H1 (cell line): ENCODE measurements at places on chromosomes 3 and 15.

DNA sequence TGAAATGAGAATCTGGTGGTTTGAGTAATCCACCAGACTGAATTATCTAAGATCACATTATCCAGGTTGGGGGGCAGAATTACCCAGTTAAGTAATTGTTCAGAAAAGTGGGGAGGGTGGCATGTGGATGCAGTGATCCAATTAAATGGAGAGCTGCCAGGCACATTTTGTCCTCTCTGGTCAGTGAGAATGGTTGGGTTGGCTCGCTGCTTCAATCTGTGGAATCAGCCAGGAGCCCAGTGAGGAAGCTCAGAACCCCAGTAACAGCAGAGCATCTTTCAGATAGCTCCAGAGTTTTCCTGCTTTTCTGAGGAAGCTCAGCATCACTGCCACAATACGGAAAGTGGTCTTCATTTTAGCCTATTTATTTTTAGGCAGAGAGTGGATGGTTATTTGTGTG, 6.4 kb upstream of the EXOG start:
- no peak for DNase-seq

DNA sequence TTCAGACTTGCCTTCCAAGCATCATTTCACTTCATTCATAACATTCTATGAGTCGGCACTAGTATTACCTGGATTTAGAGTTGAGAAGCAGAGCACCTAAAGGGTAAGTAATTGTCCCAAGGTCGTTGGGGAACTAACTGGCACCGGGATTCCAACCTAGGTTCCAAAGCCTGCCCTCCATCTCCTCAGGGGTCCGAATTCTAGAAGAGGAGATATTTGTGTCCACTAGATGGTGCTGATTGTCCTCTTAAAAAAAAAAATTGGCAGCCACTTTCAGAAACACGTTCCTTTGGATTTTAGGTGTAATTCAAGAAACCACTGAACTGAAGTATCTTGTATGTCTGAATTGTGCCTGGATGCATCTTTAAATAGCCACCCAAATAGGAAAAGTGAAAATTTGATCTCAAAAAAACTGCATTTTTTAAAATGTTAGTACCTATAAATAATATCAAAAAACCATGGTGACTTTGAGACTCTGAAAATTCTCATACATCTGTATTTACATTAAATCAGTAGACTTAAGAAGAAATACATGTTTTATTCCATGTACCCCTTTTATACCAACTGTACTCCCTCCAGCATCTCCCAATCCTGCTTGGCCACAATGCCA, 3.9 kb upstream of the FSIP1 start:
- DNase-seq: no peak

- peak; percentile 33 for DNase-seq
Observed at GRCh38 chr3:39097716-39098472, 9.5 kb downstream of the GORASP1 start.

DNA sequence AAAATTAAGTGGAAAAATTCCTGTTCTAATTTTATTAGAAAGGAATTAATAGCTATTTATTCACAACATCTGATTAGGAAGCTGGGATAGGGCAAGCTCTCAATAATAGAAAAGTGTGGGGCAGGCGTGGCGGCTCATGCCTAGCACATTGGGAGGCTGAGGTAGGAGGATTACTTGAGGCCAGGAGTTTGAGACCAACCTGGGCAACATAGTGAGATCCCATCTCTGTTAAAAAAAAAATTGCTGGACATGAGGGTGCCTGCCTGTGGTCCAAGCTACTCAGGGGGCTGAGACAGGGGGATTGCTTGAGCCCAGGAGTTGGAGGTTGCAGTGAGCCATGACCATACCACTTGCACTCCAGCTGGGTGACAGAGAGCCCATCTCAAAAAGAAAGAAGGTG, 119.6 kb downstream of the TCF12 start:
- no peak for DNase-seq

DNA sequence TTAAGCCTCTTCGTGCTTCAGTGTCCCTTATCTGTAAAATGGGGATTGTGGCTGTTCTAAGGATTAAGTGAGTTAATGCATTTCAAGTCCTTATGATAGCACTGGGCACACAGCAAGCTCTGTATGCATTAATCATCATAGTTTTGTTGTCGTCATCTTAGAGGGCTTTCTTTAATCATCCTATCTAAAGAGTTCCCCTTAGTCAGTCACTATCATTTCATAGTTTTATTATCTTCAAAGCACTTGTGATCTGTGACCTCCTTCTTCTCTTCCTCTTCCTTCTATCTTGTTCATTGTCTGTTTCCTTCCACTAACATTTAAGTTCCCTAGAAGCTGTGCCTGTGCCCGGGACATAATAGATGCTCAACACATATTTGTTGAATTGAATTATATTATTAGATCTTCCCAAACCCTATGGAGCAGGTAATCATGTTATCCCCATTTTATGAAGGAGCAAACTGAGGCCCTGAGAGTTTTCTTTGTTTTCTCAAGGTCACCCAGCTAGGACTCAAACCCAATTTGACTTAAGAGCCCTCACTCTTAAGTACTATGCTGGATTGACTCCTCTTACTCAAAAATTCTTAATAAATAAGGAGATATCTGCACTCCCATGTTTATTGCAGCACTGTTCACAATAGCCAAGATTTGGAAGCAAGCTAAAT, 24.1 kb downstream of the DUOX2 start:
- DNase-seq: no peak

DNA sequence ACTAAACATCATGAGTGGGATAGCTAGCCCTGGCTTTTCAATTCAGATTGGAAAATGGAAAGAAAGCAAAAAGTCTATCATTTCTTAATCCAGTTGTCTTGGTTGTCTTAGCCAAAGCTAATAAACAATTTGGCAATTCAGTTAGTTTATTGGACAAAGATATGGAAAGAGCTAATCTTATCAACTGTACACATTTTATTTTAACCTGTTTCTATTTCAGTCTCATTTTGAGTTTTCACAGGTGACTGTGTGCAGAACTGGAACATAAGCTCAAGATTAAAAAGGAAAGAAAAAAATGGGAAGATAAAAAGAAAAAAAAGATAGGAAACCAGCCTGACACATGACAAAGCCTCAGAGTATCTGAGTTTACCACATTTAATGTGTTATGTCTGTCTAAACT, 642.6 kb downstream of the SQOR start:
- DNase-seq: no peak

DNA sequence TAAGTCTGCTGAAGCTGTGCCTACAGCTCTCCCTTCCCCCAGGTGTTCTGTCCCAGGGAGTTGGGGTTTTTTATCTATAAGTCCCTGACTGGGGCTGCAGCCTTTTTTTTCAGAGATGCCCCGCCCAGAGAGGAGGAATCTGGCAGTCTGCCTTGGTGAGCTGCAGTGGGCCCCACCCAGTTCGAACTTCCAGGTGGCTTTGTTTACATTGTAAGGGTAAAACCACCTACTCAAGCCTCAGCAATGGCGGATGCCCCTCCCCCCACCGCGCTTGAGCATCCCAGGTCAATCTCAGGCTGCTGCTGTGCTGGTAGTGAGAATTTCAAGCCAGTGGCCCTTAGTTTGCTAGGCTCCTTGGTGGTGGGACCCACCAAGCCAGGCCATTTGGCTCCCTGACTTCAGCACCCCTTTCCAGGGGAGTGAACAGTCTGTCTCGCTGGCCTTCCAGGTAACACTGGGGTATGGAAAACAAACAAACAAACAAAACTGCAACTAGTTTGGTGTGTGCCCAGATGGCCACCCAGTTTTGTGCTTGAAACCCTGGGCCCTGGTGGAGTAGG, 189.4 kb downstream of the MFSD1 start:
- peak; percentile 49 for DNase-seq

- DNase-seq: no peak
Observed at GRCh38 chr3:116148881-116149851, 296.1 kb downstream of the LSAMP start.

GRCh38 chr3:161072211-161072621, 32.9 kb downstream of the B3GALNT1 start:
- DNase-seq: no peak

GRCh38 chr15:50633653-50634052, 52.9 kb downstream of the TRPM7 start:
- no peak for DNase-seq

DNA sequence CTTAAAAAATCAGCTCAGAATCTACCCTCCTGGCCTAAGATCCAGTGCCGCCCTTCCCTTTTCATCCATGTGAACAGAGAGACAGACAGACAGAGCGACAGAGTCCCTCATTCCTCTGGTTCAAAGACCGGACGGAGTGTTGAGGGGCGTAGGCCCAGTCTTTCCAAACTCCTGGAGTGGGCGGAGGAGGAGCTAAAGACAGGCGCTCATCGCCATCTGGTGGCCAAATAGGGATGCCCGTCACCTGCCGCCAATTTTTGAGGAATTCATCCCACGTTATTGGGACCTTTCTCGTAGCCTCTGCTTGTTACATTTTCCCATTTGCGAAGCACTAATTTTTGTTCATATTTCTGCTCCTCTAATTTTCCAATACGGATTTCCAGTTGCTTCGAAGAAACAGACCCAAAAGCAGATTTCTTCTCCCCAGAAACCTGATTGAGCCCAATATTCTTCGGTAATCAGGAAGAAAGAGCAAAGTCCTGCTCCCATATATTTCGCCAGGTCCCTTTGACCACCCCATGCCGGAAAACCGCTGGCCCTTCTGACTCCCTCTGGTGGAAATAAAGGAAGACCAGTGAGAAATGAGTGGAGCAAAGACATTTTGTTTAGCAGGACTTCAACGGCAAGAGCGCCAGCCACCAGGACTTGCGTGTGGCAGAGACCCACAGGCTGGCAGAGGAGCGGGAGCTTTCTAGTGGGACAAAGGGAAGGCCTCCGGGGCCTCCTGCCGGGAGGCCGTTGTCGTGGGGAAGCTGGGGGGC, 88.0 kb downstream of the LRRK1 start:
- DNase-seq: peak; percentile 88

DNA sequence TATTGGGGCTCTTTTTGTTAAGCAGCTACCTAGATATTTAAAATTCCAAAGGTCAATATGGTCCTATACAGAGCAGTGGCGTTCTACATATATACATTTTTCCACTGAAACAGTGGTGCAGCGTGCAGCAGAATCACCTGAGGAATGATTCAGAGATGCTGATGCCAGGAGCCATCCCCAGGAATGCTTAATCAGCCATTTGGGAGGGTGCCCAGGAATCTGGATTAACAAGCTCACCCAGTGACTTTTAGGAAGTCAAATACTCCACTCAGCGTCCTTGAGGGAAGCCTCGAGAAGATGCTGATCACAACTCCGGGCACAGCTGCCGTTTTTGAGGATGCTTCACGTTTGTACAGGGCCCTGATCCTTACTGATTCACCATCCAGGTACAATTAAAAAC, 82.6 kb upstream of the ARHGEF3 start:
- no peak for DNase-seq

DNA sequence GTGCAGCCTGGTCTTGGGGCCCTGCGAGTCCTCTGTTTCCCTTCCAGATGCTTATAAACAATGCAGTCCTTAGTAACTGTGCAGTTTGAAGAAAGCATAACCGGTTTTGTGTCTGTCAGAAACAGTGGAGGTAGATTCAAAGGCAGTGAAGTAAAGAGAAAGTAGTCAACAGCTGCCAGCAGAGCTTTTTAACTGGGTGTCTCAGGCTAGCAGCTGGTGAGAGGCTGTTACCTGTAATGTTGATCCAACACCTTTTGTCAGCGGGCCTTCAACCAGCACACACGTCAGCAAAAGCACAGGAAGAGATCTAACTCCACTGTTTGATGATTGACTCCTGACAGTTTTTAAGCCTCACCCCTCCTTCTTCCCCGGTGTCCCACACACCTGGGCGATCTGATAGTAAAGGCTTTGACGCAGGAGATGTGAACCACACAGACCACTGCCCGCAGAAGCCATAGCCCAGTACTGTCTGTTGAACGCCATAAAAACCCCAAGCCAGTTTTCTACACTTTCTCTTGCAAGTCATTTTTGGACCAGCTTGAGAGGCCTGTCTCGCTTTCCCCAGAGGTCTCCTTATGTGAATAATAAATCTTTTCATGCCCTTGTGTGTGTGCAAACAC, 178.0 kb downstream of the FMN1 start:
- no peak for DNase-seq

- no peak for DNase-seq
Observed at GRCh38 chr3:49901366-49902339, 2.0 kb downstream of the MST1R start.

GRCh38 chr3:157086060-157086750, 73.7 kb downstream of the CCNL1 start:
- DNase-seq: no peak

- DNase-seq: no peak
Observed at GRCh38 chr3:120281261-120281660, 3.8 kb downstream of the GPR156 start.

DNA sequence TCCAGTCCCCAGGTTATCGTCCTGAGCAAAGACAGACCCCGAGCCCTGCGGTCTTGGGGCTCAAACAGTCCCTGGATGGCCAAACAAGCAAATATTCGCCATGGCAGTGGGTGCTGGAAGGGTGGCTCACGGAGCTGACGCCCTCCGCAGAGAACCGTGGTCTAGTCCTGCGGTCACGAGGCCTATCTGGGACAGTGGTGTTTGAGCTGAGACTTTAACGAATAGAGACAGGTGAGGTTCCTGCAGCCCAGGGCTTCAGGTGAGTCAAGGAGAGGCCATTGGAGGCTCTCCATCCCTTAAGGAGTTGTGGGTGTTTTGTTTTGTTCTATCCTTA, 399 bp upstream of the SUCLG2 start:
- no peak for DNase-seq

DNA sequence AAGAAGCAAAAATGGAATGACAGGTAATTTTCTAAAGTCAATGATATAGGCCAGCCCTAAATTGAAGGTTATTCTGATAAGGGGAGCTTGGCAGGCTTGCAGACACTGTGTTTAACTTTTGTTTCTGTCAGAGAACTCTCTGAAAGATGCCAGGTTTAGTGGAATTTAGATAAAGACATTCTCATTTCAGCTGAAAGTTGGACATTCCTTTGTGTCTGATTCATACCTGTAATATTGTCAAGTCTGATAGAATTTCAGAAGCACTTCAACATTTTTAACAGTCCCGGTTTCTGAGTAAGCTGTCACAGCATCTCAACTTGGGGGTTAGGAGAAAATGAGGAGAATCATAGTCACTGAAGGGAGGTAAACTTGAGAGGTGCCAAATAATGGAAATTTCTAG, 84.0 kb downstream of the DIPK2A start:
- no peak for DNase-seq

DNA sequence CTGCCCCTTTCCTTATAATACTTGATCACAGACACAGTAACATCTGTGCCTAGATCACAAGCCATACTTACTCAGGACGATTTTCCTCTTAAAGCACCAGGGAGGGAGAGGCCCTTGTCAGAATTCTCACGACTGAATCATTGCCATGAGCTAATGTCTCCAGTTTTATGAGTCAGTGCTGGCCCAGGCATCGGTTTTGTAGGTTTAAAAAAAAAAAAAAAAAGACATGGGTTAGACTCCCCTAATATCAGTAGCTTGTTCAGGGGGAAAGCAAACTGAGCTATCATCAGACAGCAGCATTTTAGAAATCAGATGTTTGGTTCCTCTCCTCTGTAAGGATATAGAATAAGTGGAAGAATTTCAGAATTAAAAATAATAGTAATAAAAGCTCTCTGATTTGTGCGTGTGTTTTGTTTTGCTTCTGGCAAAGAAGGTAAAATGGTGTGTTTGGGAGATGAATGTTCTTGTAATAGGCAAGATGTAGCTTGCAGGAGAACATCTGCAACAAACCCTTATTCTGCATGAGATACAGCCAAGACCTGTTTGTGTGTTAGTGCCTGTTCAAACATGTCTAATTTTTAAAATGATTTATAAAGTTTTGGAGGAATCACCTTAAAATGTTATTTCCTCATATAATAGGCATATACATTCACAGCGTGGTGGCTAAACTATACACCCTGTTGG, 193.6 kb downstream of the TP63 start:
- no peak for DNase-seq

- DNase-seq: no peak
Observed at GRCh38 chr3:45841420-45841756, 531 bp downstream of the LZTFL1 start.
